ENCODE measurements at places on chromosomes 5 and 9. TPM values are rescaled to one million over a fixed set of nuclear protein-coding genes. Genes with fewer than 3 reads are reported as not detected.

DNA sequence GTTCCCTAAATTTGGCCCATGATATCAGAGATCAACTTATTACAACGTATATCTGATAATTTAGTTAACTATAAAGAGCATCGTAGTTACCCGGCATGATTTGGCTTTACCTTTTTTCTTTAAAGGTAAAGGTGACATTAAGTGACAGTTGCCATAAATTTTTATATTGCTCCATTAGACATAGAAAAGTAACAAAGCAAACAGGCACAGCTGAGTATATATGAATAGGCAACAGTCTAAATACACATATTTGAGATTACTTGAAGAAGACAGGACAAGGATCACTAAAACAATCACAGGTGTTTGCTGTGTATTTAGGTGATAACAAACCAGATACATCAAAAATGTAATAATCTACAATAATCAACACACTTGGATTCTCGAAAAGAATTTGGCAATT, 34.8 kb downstream of the RFX3 start:
- DNase-seq: no peak
- no peaks in the 10 kb centered on the region for H3K4me1 ChIP-seq
- H3K4me3 ChIP-seq: no peak overlapping the region
- H3K27me3 ChIP-seq: no peaks in the 10 kb centered on the region
- H3K27ac ChIP-seq: no peak overlapping the region

Gene DMRT3
- not detected for total RNA-seq

DNA sequence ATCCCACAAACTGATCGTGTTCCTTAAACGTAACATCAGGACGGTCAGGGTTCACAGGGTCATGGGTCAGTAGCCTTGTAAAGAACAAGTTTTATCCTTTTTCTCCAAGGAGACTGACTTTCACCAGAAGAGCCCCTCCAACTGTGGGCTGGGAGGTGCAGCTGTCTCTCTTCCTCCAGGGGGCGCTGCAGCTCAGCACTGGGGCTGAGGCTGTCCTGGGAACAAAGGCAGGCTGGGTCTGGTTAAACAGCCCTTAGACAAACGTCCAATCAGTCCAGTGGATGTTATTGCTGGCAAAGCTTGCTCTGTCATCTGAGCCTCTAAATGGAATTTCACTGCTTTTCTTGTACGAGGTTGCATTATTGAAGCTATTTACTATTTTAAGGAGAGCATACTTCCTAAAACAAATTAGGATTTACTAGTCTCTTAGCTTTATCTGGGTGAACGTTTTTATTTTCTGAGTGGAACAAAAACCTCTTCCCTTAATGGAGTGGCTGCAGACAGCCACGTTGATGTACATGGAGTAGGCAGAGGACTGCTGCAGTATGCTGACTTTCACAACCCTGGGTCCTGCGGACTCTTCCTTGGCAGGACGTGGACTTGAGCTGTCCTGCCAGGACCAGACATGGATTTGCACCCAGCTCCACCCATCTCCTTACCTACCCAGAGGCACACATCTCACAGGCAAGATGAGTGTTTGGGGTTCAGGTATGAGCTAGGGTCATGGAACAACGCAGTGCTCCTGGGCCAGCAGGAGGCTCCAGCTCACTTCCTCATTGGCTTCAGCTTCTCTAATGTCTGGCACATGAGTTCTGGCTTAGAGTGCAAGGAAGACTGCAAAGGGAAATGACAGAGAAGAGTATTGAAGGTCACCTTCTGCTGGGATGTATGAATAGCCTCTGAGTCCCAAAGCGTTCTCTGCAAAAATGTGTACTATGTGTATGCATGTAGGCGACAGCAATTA, 7.8 kb downstream of the EXOSC2 start:
- no peak overlapping the region for H3K27ac ChIP-seq
- no peaks in the 10 kb centered on the region for H3K27me3 ChIP-seq
- H3K4me3 ChIP-seq: no peak overlapping the region
- DNase-seq: no peak
- H3K36me3 ChIP-seq: peaks cover 47% of the 10 kb centered on the region
- peaks cover 20% of the 10 kb centered on the region for H3K4me1 ChIP-seq

Gene C1QTNF2
- total RNA-seq: not detected

DNA sequence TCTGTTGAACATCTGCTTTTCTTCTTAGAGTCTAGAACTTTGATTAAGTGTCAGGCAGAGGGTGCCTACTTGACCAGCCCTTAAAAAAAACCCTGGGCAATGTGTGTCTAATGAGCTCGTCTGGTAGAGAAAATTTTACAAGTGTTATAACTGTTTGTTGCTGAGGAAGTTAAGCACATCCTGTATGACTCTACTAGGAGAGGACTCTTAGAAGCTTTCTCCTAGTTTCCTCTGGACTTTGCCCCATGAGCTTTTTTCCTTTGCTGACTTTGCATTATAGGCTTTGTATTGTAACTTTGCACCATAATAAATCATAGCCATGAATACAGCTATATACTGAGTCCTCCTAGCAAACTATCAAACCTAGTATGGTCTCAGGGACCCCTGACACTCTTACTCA, 39.4 kb downstream of the GNG10 start:
- no peak for DNase-seq
- no peak overlapping the region for H3K4me3 ChIP-seq
- peaks cover 7% of the 10 kb centered on the region for H3K4me1 ChIP-seq
- peaks cover 8% of the 10 kb centered on the region for H3K36me3 ChIP-seq

DNA sequence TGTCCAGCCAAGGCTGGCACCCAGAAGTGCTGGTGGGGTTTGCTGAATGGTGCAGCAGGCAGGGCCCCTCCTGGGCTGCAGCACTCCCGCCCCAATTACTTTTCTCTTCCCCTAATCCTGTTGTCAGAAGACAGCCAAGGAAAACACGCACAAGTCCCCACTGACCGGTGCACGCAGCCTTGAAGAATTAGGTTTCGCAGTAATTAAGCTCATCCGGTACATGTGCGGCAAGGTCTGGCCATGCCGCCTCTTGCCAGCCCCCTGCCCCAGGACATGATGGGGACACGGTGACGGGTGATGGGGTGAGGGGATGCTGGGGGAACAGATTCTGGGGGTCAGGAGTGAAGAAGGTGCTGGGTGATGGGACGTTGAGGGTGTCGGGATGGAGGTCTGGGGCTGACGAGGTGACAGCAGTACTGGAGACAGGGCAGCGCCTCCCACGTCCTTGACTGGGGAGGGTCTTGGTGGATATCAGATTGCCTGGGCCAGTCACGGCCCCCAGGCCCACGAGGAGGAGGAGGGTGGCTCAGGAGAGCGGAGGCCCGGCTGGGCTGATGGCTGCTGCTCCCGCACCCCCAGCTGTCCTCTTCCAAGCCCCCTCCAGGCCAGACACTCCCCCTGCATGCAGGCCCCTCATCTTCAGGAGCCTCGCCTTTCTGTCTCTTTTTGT, 34.9 kb downstream of the BARX1 start:
- no peak overlapping the region for H3K27ac ChIP-seq
- no peaks in the 10 kb centered on the region for H3K36me3 ChIP-seq
- H3K4me1 ChIP-seq: no peaks in the 10 kb centered on the region
- DNase-seq: no peak
- no peak overlapping the region for H3K4me3 ChIP-seq

Gene SPATA31A3
- total RNA-seq: not detected

Gene SLC25A48
- total RNA-seq: not detected

DNA sequence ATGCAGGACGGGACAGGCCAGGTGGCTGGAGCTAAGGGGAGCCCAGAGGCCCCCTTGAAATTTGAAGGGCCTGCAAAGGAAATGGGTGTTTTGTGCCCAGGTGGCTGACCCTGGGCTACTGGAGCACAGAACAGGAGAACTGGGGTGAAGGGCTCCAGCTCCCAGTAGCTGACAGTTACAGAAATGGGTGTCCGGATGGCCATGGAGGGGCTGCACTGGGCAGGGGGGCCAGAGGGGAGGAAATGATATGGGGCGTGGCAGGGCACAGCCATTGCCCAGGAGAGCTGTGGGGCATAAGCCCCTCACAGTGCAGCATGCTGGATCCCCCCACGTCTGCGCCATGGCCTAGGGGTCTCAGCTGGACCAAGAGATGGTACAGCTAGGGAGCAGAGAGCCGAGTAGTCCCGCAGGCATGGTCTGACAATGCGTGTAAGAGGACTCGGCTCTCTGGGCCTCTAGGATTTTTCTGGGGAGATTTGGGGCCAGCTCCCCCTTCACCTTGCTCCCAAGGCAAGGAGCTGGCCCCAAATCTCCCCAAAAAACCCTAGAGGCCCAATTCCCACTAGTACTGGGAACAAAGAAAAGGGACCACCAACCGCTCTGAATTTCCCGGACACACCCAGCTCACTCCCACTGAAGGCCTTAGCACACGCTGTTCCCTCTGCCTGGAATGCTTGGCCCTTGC, 7.9 kb upstream of the CARD19 start:
- peak; percentile 48 for DNase-seq
- H3K27ac ChIP-seq: no peak overlapping the region
- no peak overlapping the region for H3K4me3 ChIP-seq
- H3K27me3 ChIP-seq: peaks cover 14% of the 10 kb centered on the region

GRCh38 chr9:131348631-131349521, 45.0 kb upstream of the PRRC2B start:
- no peak overlapping the region for H3K27ac ChIP-seq
- peaks cover 3% of the 10 kb centered on the region for H3K4me1 ChIP-seq
- H3K36me3 ChIP-seq: no peaks in the 10 kb centered on the region
- no peak for DNase-seq
- H3K27me3 ChIP-seq: peaks cover 6% of the 10 kb centered on the region

Gene TEX48
- not detected for total RNA-seq

- H3K4me1 ChIP-seq: no peaks in the 10 kb centered on the region
- H3K4me3 ChIP-seq: no peak overlapping the region
- DNase-seq: no peak
- peaks cover 10% of the 10 kb centered on the region for H3K27me3 ChIP-seq
- H3K27ac ChIP-seq: no peak overlapping the region
- peaks cover 9% of the 10 kb centered on the region for H3K36me3 ChIP-seq
Observed at GRCh38 chr5:97046270-97046982, 96.0 kb downstream of the LIX1 start.

Gene OR1B1
- not detected for total RNA-seq

Gene GPRIN1
- total RNA-seq: 5.9 TPM

- H3K27ac ChIP-seq: no peak overlapping the region
- no peak for DNase-seq
- H3K4me1 ChIP-seq: no peaks in the 10 kb centered on the region
- H3K4me3 ChIP-seq: no peak overlapping the region
- no peaks in the 10 kb centered on the region for H3K36me3 ChIP-seq
Observed at GRCh38 chr5:19401032-19401431, 587.0 kb downstream of the CDH18 start.

GRCh38 chr5:80097451-80097850, 62.3 kb downstream of the THBS4 start:
- no peaks in the 10 kb centered on the region for H3K4me1 ChIP-seq
- no peak overlapping the region for H3K4me3 ChIP-seq
- no peak overlapping the region for H3K27ac ChIP-seq
- H3K36me3 ChIP-seq: no peaks in the 10 kb centered on the region
- no peak for DNase-seq

Gene SLC6A18
- total RNA-seq: not detected

Gene KIF12
- total RNA-seq: not detected

- peaks cover 37% of the 10 kb centered on the region for H3K36me3 ChIP-seq
- DNase-seq: no peak
- H3K27ac ChIP-seq: no peak overlapping the region
- peaks cover 18% of the 10 kb centered on the region for H3K4me1 ChIP-seq
- H3K27me3 ChIP-seq: no peaks in the 10 kb centered on the region
Observed at GRCh38 chr9:132299221-132299620, 55.6 kb downstream of the SETX start.

- no peaks in the 10 kb centered on the region for H3K4me1 ChIP-seq
- no peak overlapping the region for H3K4me3 ChIP-seq
- H3K36me3 ChIP-seq: no peaks in the 10 kb centered on the region
- no peak for DNase-seq
- H3K27me3 ChIP-seq: no peaks in the 10 kb centered on the region
- H3K27ac ChIP-seq: no peak overlapping the region
Observed at GRCh38 chr5:136731241-136731900, 366.0 kb upstream of the TRPC7 start.

- H3K4me3 ChIP-seq: no peak overlapping the region
- DNase-seq: no peak
- no peaks in the 10 kb centered on the region for H3K4me1 ChIP-seq
- peaks cover 14% of the 10 kb centered on the region for H3K27me3 ChIP-seq
Observed at GRCh38 chr5:72045692-72046091, 61.6 kb upstream of the MAP1B start.

DNA sequence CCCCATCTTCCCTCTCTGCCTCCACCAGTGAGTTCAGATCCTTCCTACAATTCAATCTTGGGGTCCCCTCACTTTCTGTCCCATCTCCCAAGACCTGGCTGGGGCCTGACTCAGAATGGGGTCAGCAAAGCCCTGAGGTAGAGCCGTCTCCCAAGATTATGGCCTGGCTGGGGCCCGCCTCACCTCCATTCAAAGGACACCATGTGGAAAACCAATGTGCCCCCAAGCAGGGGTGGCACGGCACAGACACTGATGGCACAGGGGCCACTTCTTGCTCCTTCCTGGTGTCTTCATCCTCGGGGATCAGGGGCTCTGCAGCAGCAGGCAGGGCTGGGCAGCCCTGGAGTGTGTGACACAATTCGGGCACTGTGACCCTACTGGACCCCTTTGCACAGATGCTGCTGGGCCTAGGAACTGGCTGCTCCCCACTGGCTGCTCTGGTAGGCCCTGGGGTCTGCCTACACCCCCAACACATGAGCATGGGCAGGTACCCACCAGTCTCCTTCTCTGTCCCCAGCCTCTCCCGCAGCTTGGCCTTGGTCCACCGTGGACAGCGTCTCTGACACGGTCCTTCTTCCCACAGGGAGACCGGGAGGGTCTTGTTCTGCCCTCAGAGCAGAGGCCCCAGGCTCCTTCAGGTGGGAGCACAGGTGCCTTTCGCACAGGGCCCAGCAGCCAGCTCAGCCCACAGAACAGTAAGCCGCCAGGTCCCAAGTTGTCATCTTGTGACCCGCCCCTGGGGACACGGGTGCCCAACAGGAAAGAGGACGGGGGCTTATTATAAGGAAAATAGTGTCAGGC, 89.5 kb downstream of the ADAMTS2 start:
- no peak overlapping the region for H3K4me3 ChIP-seq
- no peak for DNase-seq
- H3K4me1 ChIP-seq: no peaks in the 10 kb centered on the region
- H3K27ac ChIP-seq: no peak overlapping the region

DNA sequence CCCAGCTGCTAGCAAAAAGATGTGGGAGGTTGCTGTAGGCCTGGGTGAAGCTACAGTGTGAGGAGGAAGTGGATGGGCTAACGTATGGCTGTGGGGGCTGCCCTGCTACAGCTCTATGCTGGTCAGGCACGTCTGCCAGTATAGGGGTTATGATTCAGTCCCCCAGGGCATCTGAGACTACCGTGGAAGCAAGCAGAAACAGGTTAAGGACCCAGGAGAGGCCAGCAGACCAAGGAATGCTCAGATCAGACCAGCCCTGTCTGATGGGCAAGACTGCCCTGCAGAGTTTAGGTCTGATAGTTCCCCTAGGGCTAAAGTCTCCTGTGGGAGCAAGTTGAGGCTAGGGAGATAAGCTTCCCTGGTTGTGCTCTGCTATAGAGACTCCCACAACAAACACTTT, 416.1 kb upstream of the CTNND2 start:
- no peak overlapping the region for H3K27ac ChIP-seq
- H3K27me3 ChIP-seq: no peaks in the 10 kb centered on the region
- no peak overlapping the region for H3K4me3 ChIP-seq
- H3K4me1 ChIP-seq: no peaks in the 10 kb centered on the region

- no peaks in the 10 kb centered on the region for H3K4me1 ChIP-seq
- no peaks in the 10 kb centered on the region for H3K36me3 ChIP-seq
- H3K4me3 ChIP-seq: no peak overlapping the region
- no peak for DNase-seq
- no peak overlapping the region for H3K27ac ChIP-seq
Observed at GRCh38 chr5:75113354-75114113, 61.2 kb upstream of the GCNT4 start.

- H3K4me1 ChIP-seq: peaks cover 38% of the 10 kb centered on the region
- H3K27ac ChIP-seq: peak overlapping the region; percentile 61
- H3K4me3 ChIP-seq: peak overlapping the region; percentile 49
- no peak for DNase-seq
- H3K36me3 ChIP-seq: no peaks in the 10 kb centered on the region
Observed at GRCh38 chr5:112965733-112966306, 10.8 kb upstream of the DCP2 start.

Data from natural killer cell treated with Interleukin-12 subunit alpha and Interleukin-12 subunit beta and Interleukin-15 and Interleukin-18, amount 100 ng/mL, for 72 hours (primary cell).